ENCODE measurements at places on chromosomes 4 and X.

DNA sequence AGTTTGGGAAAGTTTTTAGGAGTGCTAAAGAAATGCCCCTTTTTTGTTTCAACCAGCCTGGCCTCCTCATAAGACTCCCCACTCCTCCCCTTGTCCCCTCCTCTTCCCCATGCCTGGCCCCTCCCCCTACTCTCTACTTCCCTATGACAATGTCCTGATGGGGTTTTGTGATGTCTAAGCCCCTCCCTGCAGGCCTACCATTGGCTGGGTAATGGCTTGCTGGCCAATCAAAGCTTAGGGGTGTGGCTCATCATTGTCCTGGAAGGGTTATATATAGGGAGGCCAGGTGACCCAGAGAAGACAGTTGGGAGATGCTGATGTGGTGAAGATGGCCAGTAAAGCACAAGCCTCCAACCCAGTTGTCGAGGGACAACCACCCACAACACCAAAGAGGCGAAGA is 48.2 kb upstream of the PASD1 start:
- no peak for DNase-seq

GRCh38 chr4:149202117-149202516 is 613.5 kb downstream of the IQCM start:
- DNase-seq = no peak

DNA sequence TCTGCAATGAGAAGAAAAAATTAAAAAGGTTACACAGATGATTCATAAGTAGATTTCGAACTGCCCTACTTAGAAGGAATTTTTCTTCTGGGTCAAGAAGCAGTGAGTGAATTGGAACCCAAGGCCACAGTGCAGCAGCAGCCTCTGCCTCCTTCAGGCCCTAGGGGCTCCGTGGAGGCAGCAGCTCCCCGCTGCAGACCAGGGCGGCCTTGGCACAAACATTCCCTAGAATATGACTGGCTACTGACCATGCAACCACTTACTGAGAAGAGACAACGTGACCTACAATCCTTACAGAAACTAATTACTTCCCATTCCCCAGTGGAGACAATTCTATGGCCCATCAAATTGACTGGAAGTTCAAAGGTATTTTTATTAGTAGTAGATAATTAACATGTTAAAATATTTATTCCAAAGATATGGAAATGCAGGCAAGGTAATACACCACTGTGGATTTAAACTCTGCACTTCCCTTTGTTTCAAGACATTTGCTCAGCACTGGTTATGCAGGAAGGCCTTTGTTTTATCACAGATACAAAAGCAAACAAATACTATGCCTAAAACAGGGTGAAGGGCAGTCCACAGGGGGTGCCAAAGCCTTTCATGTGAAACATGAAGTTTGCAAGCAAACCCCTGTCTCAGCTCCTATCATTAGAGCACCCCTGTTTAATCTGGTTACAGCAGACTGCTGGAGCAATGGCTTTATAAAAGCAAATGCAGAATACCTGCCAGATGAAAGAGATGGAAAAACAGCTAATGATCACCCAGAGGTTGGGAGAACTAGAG is 59.2 kb downstream of the PCDH19 start:
- no peak for DNase-seq

- no peak for DNase-seq
These were observed 615.4 kb upstream of the GALNT7 start for GRCh38 chr4:172553216-172553615.

DNA sequence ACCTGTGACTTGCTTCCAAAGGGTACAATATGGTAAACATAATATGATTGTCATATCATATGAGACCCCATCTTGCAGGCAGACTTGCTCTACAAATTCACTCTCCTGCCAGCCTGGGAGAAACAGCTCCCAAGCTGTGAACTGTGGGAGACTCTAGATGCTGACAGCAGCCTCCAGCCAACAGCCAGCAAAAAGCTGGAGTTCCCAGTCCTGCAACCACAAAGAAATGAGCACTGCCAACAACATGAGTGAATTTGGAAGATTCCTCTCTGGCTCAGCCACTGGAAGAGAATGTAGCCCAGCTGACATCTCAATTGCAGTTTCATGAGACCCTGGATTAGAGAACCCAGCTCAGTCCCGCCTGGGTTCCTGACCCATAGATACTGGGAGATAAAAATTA is 145.4 kb downstream of the QDPR start:
- no peak for DNase-seq

DNA sequence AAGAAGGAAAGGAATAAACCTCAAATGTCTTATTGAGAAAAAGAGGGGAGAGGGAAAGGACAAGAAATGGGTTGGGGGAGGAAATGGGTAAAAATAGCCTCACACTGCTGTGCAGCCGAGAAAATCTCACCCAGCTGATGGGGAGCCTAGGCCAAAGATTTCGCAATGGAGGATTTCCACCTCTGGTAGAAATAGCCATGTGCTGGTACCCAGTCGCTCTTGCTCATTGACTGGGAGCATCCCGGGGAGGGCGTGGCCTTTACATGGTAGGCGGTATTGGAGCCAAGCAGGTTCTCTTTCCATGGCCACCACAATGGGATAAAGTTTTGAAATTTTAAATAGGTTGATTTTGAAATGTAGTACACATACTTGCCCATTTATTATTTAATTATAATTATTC is 255.1 kb upstream of the LDB2 start:
- DNase-seq = no peak

DNA sequence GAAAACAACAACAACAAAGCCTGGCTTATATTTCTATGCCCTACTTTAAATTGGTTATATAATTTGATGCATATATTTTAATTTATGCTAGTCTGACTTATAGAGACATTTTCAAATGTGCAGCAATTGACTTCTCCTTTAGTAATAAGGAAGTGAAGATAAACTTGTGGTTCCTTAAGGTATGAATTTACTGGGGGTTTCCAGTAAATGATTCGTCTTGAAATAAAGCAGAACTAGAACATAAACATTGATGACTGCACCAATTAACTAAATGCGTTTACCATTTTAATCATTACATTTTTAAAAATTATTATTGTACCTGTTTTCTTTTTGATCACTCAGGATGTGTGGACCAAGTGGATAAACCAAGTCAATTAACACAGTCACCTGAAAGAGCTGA is 99.6 kb upstream of the CCSER1 start:
- DNase-seq = no peak

- DNase-seq = no peak
These were observed 188.8 kb upstream of the VEGFC start for GRCh38 chr4:176981551-176981950.

DNA sequence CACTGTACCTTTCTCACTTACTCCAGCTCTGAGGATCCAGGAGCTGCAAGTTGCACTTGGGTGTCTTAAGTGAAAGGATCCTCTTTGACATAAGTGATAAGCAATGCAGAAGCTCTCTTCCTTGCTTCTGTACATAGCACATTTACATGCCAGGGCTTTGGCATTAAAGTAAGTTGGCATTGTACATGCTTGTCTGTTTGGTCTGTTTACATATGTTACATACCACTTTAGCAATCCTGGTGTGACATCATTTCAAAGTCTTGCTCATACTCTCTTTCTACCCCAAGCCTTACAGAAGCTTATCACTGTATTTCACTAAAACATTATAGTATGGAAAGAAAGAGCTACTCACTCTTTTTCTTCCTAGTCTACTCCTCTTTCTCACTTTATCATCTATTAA is 2548.3 kb downstream of the ARAP2 start:
- DNase-seq = no peak

- no peak for DNase-seq
These were observed 18.0 kb downstream of the AIFM1 start for GRCh38 chrX:130147631-130148030.
